BE2C (cell line): ENCODE measurements at places on chromosomes 7 and 10.

GRCh38 chr7:22824760-22825159 is 2.1 kb upstream of the TOMM7 start:
- DNase-seq = no peak

DNA sequence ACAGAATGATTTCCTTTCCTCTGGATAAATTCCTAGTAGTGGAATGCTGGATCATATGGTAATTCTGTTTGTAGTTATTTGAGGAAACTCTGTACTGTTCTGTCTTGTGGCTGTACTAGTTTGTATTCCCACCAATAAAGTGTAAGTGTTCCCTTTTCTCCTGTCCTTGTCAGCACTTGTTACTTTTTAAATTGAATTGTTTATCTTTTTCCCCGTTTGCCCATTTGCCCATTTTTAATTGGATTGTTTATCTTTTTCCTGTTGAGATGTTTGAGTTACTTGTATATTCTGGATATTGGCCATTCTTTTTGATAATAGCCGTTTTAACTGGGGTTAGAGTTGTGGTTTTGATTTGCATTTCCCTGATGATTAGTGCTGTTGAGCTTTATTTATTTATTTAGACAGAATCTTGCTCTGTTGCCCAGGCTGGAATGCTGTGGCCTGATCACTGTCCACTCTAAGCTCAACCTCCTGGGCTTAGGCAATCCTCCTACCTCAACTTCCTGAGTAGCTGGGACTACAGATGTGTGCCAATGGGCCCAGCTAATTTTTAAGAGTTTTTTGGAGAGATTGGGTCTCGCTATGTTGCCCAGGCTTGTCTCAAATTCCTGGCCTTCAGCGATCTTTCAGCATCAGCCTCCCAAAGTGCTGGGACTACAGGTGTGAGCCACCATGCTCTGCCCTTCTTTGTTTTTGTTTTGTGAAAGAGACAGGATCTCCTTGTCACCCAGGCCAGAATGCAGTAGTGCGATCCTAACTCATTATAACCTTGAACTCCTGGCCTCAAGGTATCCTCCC is 23.0 kb downstream of the BMPR1A start:
- no peak for DNase-seq

DNA sequence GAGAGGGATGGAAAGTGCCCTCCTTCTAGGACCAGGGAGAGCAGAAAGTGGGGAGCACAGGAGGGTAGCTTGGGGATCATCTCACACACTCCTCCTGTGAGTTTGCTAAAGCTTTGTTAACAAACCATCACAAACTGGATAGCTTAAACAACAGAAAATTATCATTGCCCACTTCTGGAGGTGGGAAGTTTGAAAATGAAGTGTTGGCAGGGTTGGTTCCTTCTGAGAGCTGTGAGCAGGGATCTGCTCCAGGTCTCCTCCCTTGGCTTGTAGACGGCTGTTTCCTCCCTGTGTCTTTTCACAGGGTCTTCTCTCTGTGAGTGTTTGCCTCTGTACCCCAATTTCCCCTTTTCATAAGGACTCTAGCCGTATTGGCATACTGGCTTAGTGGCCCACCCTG is 32.0 kb upstream of the CXCL12 start:
- no peak for DNase-seq

DNA sequence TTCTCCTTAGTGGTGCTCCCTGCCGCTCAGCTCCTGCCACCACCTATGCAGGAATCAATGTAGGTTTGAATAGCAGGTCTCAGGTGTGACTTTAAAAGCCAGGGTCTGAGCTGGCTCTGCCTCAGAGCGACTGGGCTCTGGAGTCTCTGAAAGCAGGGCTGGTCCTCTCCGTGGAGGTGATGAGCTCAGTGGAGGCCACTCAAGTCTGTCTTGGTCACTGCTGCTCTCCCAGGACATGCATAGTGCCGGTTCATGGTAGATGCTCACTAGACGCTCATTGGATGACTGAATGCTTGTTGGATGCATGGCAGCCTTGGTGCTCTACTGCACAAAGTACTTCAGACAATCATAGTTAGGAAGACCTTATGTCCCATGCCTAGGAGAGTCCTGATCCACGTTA is 45.1 kb upstream of the PTF1A start:
- no peak for DNase-seq

- no peak for DNase-seq
Observed at GRCh38 chr7:22861576-22861975, 38.9 kb upstream of the TOMM7 start.

GRCh38 chr10:93462881-93463280 is 19.3 kb downstream of the MYOF start:
- no peak for DNase-seq

- no peak for DNase-seq
Observed at GRCh38 chr7:68893411-68893810, 704.9 kb upstream of the AUTS2 start.

GRCh38 chr7:151552352-151553028 is 32.8 kb upstream of the RHEB start:
- DNase-seq = peak; percentile 38

DNA sequence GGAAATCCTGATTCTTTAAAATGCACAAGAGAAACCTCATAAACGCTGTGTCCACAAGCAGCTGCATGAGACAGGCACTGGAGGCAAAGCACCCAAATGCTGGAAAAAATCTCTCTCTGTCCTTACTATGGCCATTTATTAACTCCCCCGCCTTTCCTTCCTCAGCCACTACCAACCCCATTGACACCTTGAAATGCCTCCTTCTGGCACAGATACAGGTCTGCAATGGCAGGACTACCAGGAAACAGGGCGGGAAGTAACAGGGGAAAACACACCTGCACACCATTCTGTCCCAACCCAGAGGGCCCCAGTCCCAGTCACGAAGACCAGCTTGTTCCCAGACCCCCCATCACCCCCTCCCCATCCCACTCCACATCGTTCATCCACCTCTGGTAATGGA is 224.3 kb downstream of the PARD3 start:
- no peak for DNase-seq

DNA sequence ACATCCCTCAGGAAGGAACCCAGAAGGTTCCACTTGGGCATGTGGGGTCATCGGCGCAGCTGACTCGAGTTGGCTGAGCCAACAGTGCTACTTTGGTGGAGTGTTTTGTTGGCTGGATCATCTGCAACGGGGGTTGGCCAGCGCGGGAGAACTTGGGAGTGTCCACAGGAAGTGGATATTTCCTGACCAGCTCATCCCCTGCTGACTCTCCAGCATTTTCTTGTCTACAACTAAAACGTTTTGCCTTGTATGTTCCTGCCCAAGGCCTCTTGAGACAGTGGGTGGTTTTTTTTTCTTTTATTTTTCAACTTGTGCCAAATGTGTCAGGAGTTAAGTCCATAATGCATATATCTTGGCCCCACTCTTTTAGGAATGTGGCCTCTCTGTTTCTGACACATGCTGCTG is 208.6 kb downstream of the ZNF365 start:
- DNase-seq = no peak

DNA sequence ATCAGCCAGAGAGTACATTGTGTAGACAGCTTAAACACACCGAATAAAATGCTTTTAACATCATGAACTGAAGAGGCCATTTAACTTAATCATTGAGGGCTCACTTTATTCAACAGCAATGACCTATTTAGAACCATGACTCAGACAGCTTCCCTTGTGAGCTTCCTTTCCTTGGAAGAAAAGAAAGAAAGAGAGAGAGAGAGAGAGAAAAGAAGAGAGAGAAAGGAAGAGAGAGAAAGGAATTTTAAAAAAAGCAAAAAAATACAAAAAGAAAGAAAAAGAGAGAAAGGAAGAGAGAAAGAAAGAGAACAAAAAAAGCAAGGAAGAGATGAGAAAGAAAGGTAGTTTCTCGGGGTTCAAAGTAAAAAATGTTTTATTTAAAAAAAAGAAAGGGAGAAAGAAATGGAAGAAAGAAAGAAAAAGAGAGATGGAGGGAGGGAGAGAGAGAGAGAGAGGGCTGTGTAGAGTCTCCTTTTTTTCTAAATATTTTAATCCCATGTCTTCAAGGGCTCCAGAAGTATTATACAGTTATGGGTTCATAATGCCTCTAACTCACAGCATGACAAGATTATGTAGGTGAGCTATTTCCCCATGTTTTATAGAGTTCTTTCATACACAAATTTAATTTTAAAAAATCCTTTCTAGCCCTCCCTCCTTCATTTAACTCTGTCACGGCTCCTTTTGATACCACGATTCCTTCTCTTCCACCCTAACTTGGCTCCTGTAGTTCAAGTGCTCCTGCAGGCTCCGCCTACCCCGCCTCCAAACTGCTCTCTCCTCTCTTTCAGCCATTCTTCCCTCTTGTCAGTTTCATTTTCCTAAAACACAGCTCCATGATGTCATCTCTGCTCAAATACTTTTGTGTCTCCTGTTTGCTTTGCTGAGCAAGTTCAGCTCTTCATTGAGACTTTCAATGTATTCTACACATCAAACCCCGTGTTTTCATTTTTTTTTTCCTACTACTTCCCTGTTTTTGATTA is 85.5 kb downstream of the PRTFDC1 start:
- no peak for DNase-seq
